ENCODE measurements at places on chromosomes 1 and 21.

DNA sequence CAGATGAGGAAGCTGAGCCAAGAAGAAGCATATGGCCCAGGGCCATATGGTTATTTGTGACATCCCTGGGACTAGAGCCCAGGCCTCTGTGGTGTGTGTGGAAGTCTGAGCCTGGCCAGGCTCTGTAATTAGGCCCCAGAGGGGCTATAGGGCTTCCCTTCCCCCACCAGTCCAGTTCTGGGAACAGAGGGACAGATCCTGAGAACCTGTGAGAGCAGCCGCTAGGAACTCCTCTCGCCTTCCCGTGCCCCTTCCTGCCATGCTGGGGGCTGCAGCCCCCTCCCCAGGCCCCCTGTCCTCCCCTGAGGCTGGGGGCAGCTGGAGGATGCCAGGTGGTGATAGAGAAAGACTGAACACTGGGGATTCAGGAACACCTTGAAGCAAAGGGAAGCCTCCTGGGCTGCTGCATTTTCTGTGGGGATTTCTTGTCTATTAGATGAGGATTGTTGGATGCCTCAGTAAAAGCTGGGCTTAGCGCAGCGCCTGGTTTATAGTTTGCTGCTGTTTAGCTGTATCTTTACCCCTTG lies 33.3 kb downstream of the COQ8A start:
- no peak for DNase-seq

GRCh38 chr1:228085287-228085951 lies 2.9 kb downstream of the ARF1 start:
- DNase-seq = no peak

- no peak for DNase-seq
Measured at GRCh38 chr21:42367367-42368165, 1.2 kb upstream of the TFF1 start.

DNA sequence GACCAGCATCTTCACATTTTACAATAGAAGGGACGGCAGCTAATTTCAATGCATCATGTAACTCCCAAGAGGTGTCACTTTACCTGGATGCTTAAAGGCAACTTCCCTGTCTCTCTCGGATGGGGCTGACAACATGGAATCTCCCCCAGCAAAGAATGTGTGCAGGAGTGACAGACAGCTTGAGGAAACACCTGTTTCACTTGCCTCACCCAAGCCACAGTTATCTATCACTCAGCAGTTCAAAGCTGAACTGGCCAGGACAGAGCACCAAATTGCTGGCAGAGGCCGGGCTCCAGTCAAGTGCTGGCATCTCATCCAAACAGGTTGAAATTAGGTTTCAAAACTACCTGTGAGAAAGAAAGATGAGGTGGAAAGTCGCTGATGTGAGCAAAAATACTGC lies 538.0 kb upstream of the PLXNA2 start:
- DNase-seq = no peak

- no peak for DNase-seq
Measured at GRCh38 chr1:33363470-33363861, 42.6 kb upstream of the A3GALT2 start.

DNA sequence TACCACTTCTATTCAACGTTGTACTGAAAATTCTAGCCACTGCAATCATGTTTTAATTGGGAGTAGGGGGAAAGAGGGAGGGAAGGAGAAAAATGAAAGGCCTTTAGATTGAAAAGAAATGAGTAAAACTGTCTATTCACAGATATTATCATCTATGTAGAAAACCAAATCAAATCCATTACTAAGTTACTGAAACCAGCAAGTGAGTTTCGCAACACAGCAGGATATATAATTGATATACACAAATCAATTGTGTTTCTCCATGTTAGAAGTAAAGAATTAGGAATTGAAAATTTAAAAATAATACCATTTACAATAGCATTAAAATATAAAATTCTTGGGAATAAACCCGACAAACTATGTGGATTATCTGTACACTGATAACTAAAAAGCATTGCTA lies 19.2 kb downstream of the SFT2D2 start:
- no peak for DNase-seq

DNA sequence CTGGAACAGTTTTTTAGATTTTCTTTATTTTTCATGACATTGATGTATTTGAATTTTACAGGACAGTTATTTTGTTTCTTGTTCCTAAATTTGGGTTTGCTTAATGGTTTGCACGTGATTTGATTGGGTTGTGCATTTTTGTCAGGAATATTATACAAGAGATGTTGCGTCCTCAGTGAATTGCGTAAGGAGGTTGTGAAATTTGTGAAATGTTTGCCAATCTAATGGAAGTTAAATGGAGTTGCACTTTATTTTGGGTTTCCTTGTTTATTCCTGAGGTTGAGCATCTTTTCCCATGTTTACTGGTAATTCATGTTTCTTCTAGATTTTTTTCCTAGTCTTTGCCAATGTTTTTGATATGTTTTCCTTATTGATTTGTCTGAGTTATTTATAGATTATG lies 19.9 kb downstream of the ZNF648 start:
- no peak for DNase-seq

DNA sequence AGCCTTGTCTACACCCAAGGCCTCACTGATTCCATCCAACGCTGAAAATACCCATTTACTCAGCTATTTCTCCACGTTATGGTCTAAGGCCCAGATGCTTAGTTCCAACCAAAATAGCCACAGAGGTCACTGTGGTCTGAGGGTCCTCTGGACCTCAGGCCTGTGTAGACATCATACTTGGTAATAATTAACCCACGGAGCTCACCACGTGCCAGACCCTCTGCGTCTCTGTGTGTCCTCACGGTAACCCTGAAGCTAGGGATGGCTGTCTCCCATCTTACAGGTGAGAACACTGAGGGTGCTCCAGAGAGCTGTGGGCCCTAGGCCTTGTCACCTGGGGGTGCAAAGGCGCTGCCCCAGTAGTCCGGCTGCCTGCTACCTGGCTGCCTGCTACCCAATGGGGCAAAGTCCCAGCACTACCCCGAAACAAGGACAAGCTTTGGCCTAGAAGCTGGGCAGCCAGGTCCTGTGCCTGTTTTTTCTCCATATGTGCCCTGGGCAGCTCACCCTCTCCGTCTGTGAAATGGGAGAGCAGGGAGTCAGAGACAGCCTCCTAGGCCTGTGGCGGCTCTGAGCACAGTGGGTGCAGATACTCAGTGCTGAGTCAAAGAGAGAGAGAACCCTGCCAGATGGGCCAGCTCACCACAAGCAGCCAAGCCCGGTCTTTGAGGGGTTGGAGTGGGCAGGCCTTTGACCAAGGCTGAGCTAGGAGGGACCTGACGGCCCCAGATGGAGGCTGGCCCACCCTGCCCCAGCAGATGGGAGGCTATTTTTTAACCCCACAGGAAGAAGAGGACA lies 17.0 kb upstream of the RUNX3 start:
- no peak for DNase-seq

DNA sequence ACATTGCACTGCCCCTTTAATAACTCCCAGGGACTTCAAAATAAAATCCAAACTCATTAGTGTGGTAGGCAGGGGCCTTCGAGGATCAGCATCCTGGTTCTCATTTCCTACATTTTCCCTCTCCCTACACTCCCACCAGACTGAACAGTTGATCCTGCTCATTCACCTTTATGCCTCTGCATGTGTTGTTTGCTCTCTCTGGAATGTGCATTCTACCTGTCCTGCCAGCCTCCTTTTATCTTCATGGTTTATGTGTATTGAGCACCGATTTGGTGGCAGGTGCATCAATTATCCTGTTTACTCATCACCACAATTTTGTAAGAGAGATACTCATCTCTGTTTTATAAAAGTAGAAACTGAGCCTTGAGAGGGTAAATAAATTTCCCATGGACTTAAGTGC lies 125.0 kb downstream of the ADSS2 start:
- peak; percentile 36 for DNase-seq

DNA sequence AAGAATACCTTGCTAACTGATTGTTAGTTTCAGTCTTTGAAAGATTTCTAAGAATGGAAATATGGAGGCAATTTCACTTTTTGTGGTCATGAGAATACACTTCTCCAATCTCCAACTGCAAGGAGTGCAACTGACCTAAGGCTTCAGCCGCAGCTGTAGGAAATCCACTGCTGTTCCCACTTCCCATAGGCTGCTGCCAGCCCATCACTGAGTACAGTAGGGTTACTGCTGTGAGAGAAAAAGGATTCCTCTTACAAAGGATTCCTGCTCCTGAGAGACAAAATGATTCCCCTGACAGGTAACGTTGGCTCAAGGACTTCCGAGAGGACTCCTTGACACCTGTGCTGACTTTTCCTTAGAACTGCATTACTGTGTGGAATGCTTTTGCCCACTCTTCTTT lies 87.4 kb downstream of the ADGRL4 start:
- DNase-seq = no peak

DNA sequence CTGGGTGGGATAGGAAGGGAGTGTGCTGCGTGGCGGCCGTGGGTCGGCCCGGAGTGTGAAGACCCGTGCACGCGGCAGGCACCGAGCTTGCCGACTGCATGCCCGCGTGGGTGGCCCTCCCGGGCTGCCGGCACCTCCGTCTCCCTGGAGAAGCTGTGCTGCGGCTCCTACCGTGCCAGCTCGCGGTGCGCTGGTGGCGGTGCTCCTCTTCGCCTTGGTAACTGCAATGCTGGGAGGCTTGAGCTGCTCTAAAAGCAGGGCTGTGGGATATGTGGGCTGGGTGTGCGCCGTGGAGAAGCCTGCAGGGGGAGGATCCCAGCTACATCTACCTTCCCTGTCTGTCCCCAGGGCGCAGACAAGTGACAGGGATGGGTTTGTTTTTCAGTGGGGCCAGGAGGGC lies 2.4 kb downstream of the GABRD start:
- no peak for DNase-seq

GRCh38 chr1:226682871-226683814 lies 55.9 kb downstream of the ITPKB start:
- no peak for DNase-seq

DNA sequence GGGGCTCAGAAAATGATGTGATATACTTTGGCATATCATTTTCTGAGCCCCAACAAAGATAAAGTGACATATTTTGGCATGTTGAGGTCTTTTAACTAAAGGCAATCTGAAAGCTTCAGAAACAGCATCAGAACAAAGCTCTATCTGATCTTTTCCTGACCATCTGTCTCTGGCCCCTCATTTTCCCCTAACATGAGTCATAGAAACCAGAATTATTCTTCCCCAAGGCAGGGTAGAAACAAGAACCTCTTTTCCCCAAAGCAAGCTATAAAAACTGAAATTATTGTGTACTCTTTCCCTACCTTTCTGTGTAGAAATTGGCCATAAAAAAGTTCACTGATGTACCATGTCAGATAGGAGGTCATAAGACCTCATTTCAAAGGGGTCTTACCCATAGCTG lies 48.7 kb upstream of the PLA2G4A start:
- no peak for DNase-seq

DNA sequence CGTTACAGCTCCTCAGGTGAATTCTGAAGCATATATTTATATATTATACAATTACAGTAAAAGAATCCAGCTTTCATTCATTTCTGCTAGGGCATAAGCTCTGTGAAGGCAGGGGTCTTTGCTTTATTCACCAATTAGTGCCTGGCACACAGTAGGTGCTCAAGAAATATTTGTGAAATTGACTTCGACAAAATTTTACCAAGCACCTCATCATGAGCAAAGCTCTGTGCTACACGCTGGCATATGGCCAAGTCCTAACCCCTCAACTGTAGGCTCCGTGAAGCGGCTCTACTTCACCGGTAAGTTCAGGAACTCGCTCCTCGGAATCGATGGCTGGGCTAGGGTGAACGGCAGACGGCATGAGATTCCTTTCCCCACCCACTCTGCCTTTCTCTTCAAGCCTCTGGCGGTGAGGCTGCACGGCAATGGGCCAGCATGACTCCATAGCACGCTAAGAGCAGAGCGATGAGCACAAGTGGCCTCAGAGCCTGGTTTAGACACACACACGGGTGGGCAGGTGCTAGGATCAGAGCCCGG lies 8.7 kb downstream of the C1orf174 start:
- no peak for DNase-seq

- no peak for DNase-seq
Measured at GRCh38 chr1:220827445-220828178, 40.9 kb downstream of the MTARC1 start.

DNA sequence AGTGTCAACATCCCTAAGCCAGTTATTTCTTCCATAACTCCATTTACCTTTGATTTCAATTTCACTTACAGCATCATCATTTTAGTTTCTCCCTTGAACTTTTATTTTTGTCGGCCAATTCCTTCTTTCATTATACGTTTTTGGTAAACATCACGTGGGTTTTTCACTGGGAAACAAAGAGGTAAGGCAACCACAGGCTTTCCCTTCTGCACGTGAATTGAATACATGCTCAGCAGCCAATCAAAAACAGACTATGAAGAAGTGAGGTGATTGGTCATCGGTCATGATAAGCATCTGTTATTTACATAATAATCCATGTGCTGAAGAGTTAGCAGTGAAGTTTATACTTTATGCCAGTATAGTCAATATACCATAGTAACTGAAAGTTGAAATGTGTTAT lies 98.7 kb downstream of the NCAM2 start:
- no peak for DNase-seq

DNA sequence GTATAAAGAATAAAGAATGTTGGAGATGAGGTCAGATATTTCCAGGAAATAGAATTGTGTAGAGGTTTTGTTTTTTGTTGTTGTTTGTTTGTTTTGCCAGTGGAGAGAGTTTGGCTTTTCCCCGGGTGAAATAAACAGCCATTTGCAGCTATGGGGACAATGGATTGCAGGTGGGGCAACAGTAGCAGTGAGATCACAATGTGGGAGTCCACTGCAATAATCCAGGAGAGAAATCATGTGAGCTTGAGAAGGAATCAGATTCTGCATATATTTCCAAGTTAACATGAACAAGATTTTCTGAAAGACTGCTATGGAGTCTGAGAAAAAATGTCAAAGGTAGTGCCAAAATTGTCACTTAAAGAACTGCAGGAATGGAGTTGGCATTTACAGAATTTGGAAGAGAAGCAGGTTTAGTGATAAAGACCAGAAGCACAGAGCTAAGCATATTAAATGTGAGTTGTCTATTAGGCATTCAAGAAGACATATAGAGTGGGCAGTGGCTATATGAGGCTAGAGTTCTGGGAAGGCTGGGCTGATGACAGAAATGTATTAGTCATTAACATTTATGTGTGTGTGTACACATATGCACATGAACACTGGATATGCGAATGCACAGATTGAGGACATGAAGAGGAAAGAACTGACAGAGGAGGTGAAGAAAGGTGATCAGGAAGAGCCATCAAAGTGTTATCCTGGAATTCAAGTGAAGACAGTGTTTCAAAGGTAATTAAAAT lies 729.6 kb upstream of the PTBP2 start:
- DNase-seq = no peak

GRCh38 chr21:36728371-36729111 lies 29.6 kb downstream of the SIM2 start:
- DNase-seq = no peak

DNA sequence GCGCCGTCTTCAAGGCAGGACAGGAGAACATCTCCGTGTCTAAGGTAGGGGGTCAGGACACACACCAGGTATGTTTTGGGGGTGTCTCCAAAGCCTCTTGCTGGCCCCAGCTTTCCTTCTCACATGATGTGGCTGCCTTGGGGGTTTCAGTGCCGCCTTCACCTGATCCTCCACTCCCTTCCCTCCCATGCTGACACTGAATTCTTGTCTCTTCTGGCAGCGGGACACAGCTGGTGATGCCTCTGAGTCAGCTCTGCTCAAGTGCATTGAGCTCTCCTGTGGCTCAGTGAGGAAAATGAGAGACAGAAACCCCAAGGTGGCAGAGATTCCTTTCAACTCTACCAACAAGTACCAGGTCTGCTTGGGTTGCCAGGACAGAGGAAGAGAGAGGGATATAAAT lies 13.5 kb downstream of the ATP1A2 start:
- no peak for DNase-seq

All from NCI-H1417 treated with DMSO at 0.1 percent for 48 hours (cell line).